ENCODE measurements at places on chromosomes 5 and 9.

DNA sequence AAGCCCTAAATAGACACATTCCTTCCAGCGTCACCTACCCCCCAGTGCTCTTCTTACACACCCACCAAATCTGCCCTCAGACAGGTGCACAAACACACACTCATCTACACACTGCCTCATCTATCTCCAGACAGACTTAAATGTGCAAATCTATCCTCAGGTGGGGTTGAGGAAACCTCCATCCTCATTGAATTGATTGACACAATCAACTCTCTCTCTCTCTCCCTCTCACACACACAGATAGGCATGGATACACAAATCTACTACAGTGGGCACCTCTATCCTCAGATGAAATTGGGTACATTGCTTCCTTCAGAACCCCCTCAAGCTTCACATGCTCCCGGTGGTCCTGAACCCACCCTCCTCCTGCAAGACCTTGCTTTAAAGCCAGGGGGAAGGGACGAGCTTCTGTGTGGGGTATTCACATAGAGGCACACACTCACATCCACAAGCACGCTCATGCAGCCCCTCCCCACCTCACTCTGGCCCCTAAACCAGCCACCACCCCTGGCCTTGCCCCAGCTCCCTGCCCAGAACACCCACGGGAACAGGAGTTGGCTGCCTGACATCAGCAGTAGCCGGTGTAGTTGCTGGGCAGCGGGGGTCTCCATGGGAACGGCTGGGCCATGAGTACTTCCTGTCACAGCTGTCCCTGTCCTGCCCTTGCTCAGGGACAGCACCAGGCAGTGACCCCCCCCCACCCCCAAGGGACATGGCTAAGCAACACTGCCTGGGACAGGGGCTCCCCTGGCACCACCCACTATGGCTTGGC lies 22.8 kb downstream of the PCDH1 start:
- no peak for DNase-seq

DNA sequence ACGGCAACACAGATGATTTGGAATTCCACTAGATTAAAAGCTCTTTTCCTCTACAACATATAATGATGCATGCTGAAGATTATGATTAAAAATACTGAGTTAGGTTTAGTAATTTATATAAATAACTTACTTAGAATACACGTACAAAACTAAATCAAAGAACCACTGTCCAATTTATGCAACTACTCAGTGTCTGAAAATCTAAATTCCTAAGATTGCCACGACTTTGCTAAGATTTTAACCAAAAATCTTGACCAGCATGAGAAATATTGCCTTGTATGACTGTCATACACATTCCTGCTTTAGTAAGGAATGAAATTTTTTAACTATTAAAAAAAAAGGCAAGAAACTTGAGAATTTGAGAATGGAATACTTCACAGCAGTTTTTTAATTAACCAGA lies 292.4 kb downstream of the ZNF608 start:
- DNase-seq = no peak

DNA sequence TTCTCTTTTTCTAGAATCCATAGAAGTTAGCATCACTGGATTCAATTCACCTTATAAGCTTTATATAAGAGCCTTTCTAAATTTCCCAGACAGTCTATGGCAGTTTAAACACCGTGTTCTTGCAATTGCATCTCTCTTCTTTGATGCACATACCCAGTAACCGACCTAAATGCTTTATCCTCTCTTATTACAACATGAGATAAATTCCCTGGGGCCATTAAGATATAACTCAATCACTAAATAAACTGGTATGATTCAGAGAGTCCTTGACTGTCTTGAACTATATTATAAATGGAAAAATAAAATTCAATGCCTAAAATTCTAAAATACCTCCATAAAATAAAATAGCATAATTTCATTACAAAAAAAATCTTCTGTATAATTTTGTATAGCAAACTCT lies 98.1 kb downstream of the DIRAS2 start:
- DNase-seq = no peak

DNA sequence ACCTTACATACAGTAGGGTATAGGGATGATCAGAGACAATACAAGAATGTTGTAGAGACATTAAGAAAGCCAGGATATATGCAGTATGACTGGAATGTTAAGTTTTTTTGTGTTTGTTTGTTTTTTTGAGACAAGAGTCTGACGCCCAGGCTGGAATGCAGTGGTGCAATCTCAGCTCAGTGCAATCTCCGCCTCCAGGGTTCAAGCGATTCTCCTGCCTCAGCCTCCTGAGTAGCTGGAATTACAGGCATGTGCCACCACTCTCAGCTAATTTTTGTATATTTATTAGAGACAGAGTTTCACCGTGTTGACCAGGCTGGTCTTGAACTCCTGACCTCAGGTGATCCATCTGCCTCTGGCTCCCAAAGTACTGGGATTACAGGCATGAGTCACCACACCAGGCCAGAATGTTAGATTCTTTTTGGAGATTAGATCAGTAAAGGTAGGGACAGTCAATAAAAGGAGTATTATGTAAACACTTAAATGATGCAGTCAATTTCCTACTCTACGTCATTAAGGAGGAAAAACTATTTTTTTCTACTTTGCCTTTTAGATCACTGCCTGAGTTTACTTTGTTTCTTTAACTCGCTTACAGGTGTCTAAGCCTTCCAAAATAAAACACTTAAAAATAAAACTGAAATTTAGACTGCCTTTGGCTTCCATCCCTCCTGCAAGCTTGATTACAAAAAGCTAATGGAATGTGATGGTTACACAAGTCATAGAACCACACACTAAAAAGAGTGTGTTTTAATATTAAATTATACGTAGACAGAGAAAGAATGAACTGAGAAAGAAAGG lies 6.8 kb upstream of the HNRNPA0 start:
- no peak for DNase-seq

- DNase-seq = no peak
Measured at GRCh38 chr5:56148453-56148971, 84.6 kb downstream of the ANKRD55 start.

DNA sequence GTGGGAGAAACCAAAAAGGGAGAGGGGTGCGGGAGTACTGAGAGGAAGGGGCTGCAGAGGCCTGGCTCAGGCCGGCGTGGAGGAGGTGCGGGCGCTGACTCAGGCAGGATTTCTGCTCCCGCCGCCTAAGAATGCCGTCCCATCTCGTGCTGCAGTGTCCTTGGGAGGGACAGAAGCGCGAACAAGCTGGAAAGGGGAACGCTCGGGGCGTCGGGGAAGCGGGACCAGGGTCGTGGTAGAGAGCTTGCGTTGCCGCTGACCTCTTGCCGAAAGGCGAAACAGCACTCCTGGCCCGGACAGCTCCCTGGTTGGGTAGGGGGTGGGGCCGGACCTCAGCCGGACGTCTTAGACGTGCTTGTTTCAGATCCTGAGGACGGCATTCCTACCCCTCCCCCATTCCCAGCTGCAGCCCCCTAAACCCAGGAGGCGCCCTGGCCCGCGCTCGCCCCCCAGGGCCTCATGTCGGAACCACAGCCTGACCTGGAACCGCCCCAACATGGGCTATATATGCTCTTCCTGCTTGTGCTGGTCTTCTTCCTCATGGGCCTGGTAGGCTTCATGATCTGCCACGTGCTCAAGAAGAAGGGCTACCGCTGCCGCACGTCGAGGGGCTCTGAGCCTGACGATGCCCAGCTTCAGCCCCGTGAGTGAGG lies 1.1 kb downstream of the RELL2 start:
- DNase-seq = peak; percentile 80

DNA sequence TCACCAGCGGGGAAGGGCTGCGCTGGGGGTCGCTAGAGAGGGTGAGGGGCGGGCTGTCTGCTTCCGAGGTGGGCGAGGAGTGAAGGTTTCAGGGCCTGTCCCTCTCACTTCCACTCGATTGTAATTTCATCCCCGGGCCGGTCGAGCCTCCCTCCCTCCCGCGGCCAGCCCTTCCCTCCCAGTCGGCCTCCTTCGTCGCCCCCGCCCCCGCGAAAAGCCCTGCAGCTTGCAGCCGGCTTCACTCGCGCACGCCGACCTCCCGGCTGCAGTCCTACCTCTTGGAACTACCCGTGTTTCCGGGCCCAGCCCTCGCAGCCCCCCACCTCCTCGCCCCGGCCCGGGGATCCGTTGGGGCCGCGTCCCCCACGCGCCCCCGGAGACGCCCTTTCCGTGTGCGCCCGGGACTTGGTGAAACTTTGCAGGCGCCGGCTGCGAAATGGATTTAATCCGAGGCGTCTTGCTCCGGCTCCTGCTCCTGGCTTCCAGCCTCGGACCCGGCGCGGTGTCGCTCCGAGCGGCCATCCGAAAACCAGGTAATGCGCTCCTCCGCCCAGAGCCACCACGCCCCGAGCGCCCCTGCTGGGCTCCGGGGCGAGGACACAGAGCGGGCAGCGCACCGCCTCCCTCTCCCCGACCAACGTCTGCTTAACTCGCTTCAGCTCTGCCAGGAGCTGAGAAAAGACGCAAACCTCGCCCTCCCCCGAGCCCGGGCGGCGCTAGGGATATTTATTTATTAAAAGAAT lies at the start of gene EGFLAM:
Gene EGFLAM (plus strand): TSS at position 241 of the 743 bp plus-strand sequence. CDS start 196 bp downstream, at position 437.
- DNase-seq = no peak

DNA sequence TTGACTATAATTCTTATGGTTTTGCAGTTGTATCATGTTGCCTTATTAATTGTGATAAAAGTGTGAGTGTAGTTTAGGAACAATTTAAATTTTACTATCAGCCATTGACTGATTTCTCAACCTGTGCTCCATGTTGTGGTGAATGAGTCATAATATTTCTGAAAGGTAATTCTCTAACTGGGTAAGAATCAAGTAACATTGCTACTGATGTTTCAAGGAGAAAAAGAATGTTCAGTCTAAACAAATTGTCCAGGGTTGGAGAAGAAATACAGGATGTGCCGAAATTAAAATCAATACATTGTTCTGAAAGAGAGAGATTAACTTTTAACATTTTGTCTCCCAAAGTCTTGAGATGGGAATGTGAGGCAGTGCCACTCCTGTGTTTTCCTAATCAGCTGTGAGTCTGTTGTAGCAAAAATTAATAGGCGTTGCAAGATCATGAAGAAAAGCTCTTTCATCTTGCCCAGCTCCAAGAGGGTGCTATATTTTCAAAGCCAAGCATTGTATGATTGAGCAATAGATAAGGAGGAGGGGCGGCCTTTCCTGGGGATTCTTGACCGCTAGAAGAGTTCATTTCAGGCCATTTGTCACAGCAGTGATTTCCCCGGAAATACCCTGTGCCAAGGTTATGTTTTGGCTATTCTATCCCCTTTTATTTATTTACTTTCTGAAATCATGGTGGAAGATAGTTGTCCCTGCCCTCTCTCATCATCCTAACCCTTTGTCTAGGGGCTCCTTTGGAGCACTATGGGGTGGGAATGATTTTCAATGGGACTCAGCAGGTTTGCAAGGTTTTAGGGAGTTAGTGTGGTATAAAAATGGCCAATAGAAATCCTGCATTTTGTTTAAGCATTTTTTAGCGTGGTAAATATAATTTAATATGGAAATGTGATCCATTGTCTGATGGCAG lies 151.6 kb downstream of the FOCAD start:
- DNase-seq = no peak

- DNase-seq = no peak
Measured at GRCh38 chr5:56659971-56660370, 155.4 kb upstream of the MAP3K1 start.

GRCh38 chr5:38438757-38439156 lies 117.7 kb downstream of the LIFR start:
- DNase-seq = no peak

- DNase-seq = peak; percentile 75
Measured at GRCh38 chr5:66513130-66513529, 83.1 kb upstream of the MAST4 start.

DNA sequence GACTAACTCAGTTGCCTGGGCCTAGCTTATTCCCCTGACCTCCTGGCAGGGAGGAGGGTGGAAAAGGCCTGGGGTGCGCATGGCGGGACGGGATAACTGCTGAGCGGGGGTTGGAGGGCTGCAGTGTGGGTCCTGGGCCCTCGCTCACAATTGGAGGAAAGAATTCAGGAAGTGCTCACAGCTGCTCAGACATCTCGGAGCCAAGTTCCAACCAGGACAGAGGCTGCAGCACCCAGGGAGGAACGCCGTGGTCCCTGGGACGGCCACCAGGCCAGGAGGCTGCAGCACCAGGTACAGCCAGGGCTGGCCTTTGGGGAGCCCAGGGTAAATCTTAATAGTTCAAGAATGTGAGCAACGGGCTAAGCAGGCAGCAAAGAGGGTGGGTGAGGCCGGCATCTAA lies at the start of gene SPAAR:
Gene SPAAR (plus strand): TSS at position 217 of the 400 bp plus-strand sequence. CDS start 974 bp downstream, outside the sequence.
- no peak for DNase-seq

DNA sequence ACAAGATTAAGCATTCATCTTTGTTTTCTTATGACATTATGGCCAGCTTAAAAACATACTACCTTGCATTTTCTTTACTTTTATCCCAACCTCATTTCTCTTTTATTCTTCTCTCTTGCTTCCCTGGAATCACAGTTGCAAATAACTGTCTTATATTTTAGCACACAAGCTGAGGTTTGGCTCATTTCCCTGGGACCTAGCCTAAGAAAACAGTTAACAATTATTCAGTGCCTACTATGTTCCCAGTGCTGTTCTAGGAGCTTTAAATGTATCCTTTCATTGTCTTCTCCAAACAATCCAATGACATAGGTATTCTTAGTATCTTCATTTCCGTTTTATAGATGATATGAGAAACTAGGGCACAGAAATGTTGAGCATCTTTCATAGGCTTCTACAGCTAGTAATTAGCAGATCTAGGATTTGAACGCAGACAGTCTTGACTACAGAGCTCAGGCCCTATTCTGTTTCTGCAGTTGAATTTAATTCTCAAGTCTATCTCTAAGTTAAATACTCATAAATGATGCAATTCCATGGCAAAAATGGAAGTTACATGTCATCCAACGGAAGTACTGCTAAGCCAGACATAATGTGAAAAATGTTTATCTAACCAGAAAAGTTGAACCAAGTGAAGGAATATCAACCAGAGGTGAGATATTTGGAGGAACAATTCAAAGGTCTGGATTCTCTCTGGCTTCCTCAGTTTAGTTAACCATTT lies 52.3 kb upstream of the MTAP start:
- DNase-seq = no peak

DNA sequence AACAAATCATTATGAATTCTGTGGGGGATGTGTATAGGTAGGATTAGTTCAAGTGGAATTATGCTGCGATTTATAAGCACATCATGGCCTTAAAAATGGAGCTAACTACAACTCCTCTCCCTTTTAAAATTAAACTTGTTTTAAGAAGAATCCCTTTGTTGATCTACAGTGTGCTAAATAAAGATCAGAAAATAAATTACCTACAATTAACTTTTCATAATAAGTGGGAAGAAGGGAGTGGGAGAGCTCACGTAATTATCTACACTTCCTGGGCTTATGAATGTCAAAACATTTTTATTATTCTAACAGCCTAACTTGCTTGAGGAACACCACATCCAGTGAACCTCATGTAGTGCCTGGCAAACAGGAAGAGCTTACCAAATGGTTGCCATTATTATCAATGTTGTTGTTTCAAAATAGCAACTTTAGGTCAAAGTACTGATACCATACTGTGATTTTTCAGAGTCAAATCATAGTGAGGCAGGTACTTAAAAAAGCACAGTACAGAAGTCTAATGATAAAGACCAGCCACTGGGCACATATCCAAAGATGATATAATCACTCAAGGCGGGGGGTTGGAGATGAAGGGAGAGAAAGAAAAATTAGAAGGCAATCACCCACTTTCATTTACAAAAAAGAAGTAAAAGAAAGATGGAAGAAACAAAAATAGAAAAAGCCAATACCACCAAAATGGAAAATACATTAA lies 174.0 kb downstream of the RAPGEF6 start:
- no peak for DNase-seq

All from B cell (primary cell).